Subcutaneous preadipocyte (primary cell): ENCODE measurements at places on chromosomes 12 and 14. TPM values are rescaled to one million over a fixed set of nuclear protein-coding genes. Genes with fewer than 3 reads are reported as not detected.

PPP2R3C gene
- 36.4 and 38.2 TPM in 2 replicates for total RNA-seq

MAP1LC3B2 gene
- total RNA-seq: 1.1 TPM in 1 of 2 replicates, not detected in the other

CDKN3 gene
- total RNA-seq: 53.2 and 64.3 TPM in 2 replicates

SYT10 gene
- total RNA-seq: not detected in 2 replicates

LALBA gene
- not detected in 2 replicates for total RNA-seq

TRIM9 gene
- 0.59 and 2.6 TPM in 2 replicates for total RNA-seq

C1S gene
- total RNA-seq: 43.2 and 191 TPM in 2 replicates

FLRT2 gene
- total RNA-seq: 31.7 and 34.2 TPM in 2 replicates
